Transverse colon (tissue), 4 donors: ENCODE measurements at places on chromosomes 5 and 9. TPM values are rescaled to one million over a fixed set of nuclear protein-coding genes. Genes with fewer than 3 reads are reported as not detected.
A peak's percentile ranks its signal among the peaks of the same experiment; 100 is the strongest.

DNA sequence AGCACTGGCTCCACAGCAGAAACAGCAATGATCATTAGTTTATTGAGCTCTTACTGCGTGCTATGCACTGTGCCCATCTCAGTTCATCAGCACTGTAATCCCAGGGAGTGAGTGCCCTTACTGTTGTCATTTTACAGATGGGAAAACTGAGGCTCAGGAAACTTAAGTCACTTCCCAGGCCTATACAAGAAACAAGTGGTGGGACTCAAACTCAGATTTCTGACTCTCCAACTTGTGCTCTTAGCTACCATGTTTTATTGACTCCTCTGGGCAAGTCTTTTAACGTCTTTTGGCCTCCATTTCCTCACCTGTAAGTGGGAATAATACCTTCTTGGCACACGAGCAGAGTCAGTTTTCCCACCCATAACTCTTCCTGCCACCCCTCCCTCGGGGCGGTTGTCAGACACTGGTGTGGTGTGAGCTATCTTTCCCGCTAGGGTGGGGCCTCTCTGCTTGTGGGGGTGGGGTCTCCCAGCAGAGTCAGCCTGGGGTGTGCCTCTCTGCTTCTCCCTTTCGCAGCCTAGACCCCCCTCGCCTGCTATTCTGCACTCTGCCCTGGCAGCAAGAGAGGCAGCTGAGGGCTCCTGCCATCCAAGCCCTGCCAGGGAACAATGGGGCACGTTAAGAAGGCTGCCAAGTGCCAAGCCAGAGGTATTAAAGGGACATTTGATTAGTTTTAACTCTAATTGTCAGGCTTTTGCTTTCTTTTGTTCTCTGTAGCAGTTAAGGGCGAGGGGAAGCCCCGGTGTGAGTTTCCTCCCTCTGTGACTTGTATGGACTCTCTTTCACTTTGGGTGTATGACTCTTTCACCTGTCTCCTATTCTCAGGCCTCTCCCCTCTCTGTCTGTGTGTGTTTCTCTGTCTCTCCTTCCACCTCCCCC lies 12.1 kb downstream of the GALNT10 start:
- DNase-seq = peak; percentile 49

- DNase-seq = no peak
Measured at GRCh38 chr5:55925181-55925580, 69.6 kb downstream of the IL6ST start.

- DNase-seq = no peak
Measured at GRCh38 chr9:74958587-74958986, 5.9 kb upstream of the C9orf40 start.

DNA sequence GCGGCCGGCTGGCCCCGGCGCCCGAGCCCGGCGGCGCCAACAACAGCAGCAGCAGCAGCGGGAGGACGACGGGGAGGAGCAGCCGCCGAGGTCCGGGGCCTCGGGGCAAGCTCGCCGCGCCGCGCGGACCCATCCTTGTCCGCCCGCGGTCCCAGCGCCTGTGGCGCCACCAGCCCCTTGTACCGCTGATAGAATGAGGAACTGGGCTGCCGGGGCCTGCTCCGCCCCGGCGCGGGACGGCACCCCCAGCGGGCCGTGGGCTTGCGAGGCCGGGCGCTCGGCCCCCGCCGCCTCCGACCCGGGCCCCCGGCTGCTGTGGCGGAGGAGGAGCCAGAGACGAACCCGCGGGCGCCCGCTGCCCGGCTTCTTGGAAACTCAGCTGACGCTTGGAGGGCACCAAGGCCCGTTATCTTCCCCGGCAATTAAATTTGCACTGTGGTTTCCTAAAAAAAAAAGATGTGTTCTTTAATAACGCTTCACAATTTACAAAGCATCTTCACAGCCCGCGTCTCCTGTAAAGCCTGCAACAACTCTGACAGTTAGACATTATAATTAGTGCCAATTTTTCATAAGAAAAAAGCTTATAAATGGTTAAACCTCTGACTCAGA lies at the start of gene ARSB:
ARSB (minus strand) TSS at position 195 of the 609 bp plus-strand sequence; CDS start at position 133, 62 bp downstream.
- peak; percentile 55 for DNase-seq

GRCh38 chr5:61467766-61468482 lies 135.9 kb downstream of the ZSWIM6 start:
- DNase-seq = no peak

DNA sequence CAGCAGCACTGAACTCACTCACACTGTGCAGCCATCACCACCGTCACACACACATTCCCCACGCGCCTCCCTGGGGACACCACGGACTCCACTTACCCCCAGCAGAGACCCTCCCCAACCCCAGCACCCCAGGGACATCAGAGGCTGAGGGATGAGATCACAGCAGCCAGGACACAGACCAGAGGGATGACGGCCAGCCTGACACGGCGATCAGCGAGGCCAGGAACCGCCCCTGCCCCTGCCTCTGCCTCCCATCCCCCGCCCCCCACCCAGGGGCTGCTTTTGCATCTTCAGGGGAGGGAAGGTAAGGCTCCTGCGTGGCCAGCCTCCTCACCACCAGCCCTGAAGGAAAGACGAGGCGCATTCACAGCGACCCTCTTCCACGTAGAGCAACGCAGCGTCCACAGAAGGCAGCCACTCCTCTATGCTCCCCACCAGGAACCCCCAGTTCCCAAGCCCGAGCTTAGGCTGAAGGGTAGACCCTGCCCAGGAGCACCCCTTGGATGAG lies 104.5 kb downstream of the VAV2 start:
- no peak for DNase-seq

- DNase-seq = peak; percentile 4
Measured at GRCh38 chr9:93259490-93260262, 75.7 kb downstream of the WNK2 start.

DNA sequence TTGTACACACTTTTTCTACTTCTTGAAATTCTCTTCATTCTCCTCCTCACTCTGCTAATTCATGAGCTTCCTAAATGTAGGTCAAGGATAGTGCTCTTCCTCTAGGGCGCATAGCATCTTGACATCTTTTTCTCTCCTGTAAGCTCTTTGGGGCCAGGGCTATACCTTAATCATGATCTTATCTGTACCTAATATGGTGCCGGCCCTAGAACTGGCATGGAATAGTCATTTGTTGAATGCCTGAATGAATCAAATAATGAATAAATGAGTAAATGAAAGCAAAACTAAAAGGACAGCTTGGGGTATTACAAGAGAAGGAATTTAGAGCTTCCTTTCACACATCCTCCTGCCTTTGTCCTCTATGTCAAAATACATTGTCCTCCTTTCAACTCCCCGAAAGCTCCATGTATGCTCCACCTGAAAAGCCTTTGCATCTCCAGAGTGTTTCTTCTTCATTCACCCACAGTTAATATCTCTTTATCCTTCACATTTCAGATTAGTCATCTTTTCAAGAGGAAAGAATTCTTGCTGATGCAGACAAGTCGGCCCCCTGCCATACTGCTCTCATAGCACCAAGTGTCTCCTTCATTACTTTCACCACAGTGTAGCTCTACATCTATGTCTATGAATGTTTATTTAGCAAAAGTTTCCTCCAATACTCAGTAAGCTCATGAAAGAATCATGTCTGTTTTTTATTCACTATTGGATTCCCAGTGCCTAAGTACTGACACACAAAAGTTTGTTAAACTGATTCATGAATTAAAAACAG lies 16.4 kb upstream of the PPP2R2B start:
- no peak for DNase-seq

GRCh38 chr5:98333921-98334320 lies 439.5 kb upstream of the RGMB start:
- no peak for DNase-seq

The RANBP17 gene
- total RNA-seq = 13.8 TPM
